Muscle of back (tissue), 13 donors: ENCODE measurements at places on chromosomes 2 and 18. TPM values are rescaled to one million over a fixed set of nuclear protein-coding genes. Genes with fewer than 3 reads are reported as not detected.

DNA sequence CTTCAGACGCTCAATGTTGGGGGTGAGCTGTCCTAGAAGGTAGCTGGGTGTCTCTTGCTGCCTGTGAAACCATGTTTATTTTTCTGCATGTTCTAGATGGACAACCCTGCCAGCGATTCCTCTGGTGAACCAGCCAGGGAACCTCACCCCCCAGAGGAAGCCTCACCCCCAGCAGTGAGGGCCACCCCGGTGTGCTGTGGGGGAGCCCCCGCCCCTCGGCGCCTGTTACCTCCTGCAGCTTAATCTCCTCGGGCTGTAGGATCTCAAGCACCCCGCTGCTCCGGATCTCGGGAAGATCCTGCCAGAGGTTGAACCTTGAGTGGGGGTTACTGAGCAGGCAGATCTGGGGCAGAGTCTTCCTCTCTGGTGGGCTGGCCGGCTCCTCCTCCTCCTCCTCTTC lies 50.0 kb downstream of the SNORC start:
- no peak for DNase-seq

- no peak for DNase-seq
Observed at GRCh38 chr2:43045866-43046265, 180.5 kb downstream of the ZFP36L2 start.

- DNase-seq = no peak
Observed at GRCh38 chr2:234528410-234529148, 31.7 kb upstream of the ARL4C start.

- DNase-seq = no peak
Observed at GRCh38 chr2:180554330-180554729, 426.1 kb upstream of the UBE2E3 start.

GRCh38 chr18:55237660-55238059 lies 278.4 kb upstream of the CCDC68 start:
- DNase-seq = no peak

DNA sequence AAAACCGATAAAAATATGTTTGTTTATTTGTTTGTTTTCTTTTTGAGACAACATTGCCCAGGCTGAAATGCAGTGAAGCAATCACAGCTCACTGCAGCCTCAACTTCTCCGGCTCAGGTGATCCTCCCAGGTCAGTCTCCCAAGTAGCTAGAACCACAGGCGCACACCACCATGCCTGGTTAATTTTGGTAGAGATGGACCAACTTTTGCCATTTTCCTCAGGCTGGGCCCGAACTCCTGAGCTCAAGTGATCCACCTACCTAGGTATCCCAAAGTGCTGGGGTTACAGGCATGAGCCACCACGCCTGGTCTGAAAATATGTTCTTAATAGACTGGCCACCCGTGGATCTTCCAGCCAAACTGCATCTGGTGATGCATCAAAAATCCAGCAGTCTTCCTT lies 1482.7 kb upstream of the NXPH2 start:
- no peak for DNase-seq

DNA sequence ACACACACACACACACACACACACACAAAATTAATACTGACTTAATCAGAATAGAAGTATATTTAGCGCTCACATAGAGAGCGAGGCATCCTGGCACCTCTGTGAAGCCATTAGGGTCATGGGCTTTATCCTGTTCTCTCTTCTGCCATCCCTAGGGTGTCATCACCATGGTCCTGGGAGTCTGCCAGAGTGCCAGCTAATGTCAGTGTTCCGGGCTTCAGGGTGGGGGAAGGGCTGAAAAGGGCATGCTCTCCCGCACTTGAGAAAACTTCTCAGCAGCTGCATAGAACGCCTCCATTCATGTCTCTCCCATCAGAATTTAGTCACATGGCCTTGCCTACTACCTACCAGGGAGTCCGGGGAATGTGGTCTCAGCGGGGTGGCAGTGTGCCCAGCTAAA lies 19.7 kb upstream of the DYNC2LI1 start:
- DNase-seq = no peak

- no peak for DNase-seq
Observed at GRCh38 chr18:57833441-57834101, 30.5 kb upstream of the ATP8B1 start.

- DNase-seq = no peak
Observed at GRCh38 chr18:42281124-42281523, 326.1 kb downstream of the PIK3C3 start.

GRCh38 chr18:36201765-36202164 lies 14.5 kb downstream of the MOCOS start:
- no peak for DNase-seq

DNA sequence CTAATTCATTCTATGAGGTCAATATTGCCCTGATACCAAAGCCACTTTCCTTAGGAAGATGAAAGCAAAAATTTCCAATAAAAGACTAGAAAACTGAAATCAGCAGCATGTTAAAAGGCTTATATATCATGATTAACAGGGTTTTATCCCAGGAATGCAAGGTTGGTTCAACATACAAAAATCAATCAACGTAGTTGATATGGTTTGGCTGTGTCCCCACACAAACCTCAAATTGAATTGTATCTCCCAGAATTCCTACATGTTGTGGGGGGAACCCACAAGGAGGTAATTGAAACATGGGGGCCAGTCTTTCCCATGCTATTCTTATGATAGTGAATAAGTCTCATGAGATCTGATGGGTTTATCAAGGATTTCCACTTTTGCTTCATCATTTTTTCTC lies 11.7 kb upstream of the ABCB11 start:
- no peak for DNase-seq

Gene IL37
- not detected for polyA plus RNA-seq

Gene PROKR1
- 2.7 TPM for polyA plus RNA-seq

Gene ANKRD23
- polyA plus RNA-seq = 8.8 TPM

Gene FABP1
- polyA plus RNA-seq = 0.33 TPM
